Liver (tissue), 10 donors: ENCODE measurements at places on chromosomes 4 and X.

DNA sequence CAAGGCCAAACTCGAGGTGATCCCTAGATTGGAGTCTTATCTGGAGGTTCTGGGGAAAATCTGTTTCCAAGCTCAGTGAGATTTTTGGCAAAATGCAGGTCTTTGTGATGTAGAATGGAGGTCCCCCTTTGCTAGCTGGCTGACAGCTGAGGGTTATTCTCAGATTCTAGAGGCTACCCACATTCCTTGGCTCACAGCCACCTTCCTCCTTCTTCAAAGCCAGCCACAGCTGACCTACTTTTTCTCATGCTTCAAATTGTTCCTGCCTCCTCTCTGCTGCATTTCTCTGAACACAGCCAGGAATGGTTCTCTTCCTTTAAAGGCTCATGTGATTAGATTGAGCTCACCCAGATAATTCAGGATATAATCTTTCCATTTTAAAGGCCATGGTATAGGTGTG is 86.9 kb downstream of the VCX3A start:
- no peak for DNase-seq

- DNase-seq: no peak
Measured at GRCh38 chr4:153555730-153556434, 89.7 kb downstream of the TMEM131L start.

GRCh38 chr4:5801696-5802095 is 90.7 kb downstream of the EVC start:
- DNase-seq: no peak

- no peak for DNase-seq
Measured at GRCh38 chrX:134683351-134684005, 25.2 kb upstream of the PLAC1 start.

GRCh38 chr4:113682730-113683537 is 78.6 kb downstream of the CAMK2D start:
- no peak for DNase-seq

GRCh38 chr4:140234697-140235060 is 80.7 kb upstream of the MAML3 start:
- no peak for DNase-seq

DNA sequence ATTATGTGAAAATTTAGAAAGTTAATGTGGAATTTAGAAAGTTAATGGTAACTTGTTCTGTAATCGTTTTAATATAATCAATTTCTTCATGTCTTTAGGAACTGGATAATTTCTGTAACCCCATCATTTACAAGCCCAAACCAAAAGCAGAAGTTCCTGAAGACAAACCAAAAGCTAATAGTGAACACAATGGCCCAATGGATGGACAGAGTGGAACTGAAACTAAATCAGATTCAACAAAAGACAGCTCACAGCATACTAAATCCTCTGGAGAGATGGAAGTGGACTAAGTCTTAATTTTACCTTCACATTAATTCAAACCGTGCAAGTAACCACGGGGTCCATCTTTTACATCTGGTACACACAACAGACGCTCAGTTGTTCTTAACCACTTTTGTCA is 48.1 kb upstream of the PLK4 start:
- no peak for DNase-seq

DNA sequence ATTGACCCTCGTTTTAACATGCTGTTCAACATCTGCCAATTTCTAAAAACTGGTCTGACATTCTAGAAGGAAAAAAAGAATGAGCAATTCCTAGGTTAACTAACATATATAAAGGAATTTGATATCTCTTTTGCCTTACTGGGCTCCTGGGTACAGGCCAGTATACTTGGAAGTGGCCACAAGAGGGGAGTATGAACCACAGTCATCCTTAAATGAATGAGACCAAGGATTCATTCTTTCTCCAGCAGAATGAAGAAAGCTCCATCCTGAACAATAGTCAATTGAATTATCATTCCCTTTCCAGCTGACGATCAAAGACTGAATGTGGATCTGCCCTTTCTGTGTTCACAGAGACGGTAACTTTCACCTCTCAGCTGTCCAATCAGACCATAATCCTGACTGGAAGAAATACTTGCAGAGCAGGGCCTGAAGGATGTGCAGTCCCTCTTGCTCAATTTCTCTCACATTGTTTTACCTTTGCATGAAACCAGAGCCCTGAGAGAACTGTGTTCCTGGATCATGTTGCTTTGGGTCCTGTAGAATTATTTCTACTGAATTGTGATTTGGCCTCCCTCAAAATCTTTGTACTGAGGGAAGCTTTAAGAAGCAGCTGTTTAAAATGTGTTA is 14.8 kb upstream of the SPARCL1 start:
- DNase-seq: no peak

GRCh38 chr4:15562114-15562513 is 92.4 kb downstream of the CC2D2A start:
- no peak for DNase-seq

GRCh38 chrX:39772057-39772832 is 325.5 kb downstream of the BCOR start:
- DNase-seq: no peak

DNA sequence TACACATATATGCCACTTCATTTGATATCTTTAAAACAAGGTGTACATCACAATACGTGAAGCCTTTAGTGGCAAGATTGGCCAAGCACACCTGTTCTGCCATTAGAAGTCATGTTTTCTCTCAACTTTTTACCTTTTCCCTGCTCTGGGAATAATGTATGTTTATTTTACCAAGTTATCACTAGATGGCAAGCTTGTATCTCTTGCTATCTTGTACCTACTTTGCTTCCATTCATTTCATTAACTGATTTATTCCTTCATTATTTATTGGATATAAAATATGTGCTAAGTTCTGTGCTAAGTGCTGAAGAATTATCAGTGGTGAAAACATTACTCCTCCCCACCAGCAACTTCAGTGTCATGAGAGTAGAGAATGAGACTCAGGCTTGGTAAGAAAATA is 245.5 kb downstream of the ANK2 start:
- no peak for DNase-seq
